Urinary bladder (tissue), 4 donors: ENCODE measurements at places on chromosomes 1 and 21. TPM values are rescaled to one million over a fixed set of nuclear protein-coding genes. Genes with fewer than 3 reads are reported as not detected.

The LRRC71 gene
- 0.16 TPM for total RNA-seq

- DNase-seq, result no peak
Observed at GRCh38 chr1:16605532-16606505, 7.5 kb downstream of the NBPF1 start.

GRCh38 chr1:184163674-184164465 is 112.3 kb downstream of the TSEN15 start:
- no peak for DNase-seq

DNA sequence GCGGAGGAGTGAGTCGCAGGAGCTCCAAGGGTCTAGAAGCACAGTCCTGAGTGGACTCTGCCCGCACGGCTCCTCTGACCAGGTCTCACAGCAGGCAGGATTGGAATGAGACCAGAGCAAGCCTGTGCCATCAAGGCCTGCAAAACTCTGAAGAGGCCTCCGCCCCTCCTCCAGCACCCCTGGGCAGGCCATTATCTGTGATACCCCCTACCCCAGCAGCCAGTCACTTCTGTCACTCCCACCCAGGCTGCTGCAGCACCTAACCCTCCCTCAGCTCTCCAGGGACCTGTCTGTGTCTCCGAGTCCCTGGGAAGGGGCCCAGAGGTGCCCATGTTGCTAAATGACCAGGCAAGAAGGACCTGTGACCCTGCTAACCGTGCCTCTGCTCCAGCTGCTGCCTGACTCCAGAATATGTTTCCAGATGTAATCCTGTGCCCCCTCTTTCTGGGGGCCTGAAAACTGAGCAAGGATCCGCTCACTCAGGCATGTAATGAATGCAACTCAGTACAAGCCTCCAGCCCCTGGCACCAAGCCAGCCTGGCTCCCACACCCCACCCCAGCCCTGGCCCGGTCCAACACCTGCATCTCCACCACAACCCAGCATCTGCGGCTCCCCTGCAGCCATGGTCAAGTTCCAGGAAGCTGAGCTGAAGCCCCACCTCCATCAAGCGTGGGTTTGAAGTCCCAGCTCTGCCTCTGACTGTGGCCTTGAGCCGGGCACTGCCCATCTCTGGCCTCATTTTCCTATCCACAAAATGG is 22.1 kb upstream of the COL16A1 start:
- no peak for DNase-seq

The GPR153 gene
- 12.2 TPM for total RNA-seq

DNA sequence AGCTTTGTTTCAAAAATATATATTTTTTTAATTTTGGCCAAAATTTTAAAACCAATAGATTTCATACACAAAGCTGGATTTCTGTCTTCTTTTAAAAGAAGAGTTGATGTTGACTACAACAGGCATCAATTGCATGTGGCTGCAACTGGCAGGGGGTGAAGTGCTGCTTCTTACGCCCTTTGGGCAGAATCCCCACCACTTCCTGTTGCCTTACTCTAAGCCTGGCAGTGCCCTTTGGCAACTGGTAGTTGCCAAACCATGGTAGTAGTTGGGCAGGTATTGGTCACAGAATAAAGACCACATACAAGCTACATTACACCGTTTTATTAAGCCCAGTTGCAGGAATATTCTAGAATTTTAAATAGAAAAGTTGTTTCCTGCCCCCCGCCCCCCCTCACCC is 17.0 kb downstream of the LAMC2 start:
- no peak for DNase-seq

DNA sequence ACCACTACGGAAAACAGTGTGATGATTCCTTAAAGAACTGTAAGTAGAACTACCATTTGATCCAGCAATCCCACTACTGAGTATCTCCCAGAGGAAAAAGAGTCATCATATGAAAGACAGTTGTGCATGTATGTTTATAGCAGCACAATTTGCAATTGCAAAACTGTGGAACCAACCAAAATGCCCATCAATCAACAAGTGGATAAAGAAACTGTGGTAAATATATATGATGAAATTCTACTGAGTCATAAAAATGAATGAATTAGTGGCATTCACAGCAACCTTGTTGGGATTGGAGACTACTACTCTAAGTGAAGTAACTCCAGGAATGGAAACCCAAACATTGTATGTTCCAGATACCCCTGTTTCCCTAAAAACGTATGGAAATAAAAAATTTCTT is 337.0 kb upstream of the PTBP2 start:
- no peak for DNase-seq

DNA sequence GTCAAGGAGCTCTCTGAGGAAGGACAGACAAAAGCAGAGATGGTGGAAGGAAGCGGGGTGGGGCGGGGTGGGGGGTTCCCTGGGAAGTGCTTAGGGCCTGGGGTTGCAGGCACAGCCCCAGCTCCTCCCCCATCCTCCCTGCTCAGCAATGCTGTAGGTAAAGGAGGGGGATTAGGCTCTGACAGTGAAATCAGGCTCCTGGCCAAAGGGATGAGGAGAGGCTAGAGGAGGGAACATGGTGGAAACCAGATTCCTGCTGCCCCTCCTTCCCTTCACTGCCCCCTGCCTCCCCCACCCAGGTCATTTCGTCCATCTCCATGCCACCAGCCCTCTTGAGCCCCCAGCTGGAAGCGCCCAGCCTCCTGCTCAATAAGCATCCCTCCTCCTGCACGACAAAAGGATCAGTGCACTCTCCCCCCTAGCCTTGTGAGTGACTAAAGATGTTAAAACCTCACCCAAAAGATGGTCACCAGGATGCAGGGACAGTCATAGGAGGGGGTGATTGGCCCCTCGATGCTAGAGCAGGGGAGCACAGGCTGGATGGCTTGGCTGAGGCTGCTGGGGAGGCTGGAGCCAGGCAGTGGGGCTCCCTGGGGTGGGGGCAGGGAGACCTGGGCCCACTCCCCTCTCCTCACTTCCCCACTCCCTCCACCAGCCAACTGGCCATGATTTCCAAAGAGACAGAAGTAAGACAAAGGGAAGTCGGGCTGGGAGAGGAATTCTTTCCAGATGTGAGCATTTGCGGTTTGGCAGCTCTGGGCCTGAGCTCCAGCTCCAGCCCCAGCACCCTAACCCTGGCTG is 2.2 kb upstream of the CRABP2 start:
- DNase-seq, result no peak

- no peak for DNase-seq
Observed at GRCh38 chr1:53892911-53893310, 1.1 kb upstream of the DIO1 start.

DNA sequence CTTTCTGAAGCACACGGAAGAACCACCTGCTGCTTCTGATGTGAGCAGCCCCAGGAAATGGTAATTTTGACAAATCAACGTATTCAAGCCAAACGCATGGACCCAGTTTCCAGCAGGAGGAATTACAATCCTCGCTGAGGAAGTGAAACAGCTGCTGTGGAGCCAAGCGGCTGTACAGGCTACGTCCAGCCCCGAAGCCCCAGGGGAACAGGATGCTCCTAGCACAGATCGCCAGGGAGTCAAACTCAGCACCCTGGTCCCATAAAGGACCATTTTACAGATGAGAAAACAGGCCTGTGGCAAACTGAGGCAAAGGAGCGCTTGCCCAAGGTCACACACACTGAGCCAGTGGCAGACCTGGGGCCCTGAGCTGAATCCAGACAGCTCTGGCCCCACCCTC is 108.0 kb downstream of the PTPRU start:
- DNase-seq, result no peak

- DNase-seq, result no peak
Observed at GRCh38 chr21:15130751-15131150, 66.0 kb upstream of the NRIP1 start.

DNA sequence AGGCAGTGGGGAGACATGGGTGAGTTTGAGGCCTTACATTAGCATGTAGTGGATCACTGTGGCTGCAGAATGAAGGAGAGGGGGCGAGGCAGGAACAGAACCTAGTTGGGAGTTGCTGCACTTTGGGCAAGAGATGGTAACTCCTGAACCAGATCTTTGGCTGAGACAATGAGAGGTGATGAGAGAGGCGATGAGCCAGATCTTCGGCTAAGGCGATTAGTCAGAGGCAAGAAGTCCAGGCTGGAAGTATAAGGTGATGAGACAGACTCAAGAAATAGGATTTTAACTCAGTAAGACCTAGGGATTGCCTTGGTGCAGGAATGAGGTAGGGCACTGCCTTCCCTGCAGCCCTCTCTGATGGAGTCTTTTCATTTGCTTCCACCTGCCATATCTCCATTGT is 9.1 kb upstream of the ARTN start:
- DNase-seq, result no peak

DNA sequence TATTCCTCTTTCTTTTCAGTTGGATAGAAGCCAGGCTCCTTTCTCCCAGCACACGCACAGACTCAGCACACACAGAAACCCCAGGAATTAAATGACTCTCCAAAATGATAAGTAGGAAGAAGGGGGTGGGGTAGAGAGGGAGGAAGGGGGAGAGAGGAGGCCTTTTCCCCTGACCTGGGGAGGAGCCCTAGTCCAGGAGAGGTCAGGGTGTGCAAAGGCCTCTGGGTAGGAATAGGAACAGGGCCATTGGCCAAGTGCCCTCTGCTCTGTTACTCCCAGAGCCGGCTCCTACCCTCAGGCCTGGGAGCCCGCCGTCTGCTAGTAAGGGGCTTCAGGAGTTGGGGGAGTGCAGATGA is 35.6 kb upstream of the PUM1 start:
- no peak for DNase-seq

GRCh38 chr21:41948901-41949300 is 4.9 kb downstream of the C2CD2 start:
- no peak for DNase-seq

The CASQ2 gene
- total RNA-seq, result 75.2 TPM

- no peak for DNase-seq
Observed at GRCh38 chr21:33105088-33105487, 35.1 kb downstream of the OLIG1 start.

GRCh38 chr1:11879311-11880180 is 20.8 kb upstream of the NPPB start:
- no peak for DNase-seq

- DNase-seq, result no peak
Observed at GRCh38 chr1:200982071-200982945, 41.2 kb downstream of the KIF21B start.

DNA sequence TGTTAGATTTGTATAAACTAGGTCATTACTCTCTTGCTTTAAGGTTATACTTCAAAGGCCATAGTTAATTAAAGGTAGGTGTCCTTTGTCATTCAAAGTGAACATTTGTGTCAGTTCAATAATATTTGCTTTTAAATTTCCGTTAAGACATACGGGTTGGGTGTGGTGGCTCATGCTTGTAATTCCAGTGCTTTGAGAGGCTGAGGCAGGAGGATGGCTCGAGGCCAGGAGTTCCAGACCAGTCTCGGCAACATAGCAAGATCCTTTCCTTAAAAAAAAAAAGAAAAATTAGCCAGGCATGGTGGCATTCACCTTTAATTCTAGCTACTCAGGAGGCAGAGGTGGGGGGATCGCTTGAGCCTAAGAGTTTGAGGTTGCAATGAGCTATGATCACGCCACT is 80.4 kb downstream of the KIF26B start:
- DNase-seq, result no peak

GRCh38 chr1:205285381-205286101 is 36.0 kb downstream of the NUAK2 start:
- no peak for DNase-seq

DNA sequence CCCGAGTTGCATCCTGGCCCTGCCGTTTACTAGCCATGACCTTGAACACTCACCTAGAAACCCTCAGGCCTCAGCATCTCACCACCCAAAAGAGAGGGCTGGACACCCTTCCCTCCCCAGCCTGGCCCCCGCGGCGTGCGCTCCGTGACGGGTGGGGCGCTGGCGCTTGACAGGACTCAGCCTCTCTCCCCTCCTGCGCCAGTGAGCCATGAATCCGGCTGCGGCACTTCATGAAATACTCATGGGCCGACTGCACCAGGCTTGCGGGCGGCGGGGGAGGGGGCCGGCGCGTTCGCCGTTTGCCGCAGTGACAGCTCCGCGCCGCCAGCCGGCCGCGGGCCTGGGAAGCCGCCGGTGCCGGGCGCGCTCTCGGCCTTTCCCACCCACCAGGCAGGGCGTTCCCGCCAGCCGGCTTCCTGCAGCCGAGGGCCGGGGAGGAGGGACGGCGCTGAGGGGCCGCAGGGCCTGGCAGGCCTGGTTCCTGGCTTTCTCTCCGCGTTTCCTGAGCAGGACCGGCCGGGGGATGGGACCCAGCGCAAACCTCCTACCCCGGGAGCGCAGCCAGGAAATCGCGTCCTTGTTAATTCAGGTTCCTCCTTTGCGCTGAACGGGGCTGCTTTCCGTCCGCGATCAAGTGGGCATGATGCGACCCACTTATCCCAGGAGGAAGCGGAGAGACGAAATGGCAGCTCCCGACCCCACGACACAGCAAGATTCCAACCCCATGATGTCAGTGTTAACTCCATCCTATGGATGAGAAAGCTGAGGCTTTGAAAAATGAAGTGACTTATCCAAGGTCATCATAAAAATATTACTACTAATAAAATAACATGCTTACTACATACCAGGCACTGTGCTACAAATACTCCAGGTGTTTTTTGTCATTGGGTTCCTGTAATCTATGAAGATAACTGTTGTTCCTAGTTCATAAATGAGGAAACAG is 9.1 kb upstream of the LUZP1 start:
- no peak for DNase-seq

The CD52 gene
- total RNA-seq, result 3.3 TPM

DNA sequence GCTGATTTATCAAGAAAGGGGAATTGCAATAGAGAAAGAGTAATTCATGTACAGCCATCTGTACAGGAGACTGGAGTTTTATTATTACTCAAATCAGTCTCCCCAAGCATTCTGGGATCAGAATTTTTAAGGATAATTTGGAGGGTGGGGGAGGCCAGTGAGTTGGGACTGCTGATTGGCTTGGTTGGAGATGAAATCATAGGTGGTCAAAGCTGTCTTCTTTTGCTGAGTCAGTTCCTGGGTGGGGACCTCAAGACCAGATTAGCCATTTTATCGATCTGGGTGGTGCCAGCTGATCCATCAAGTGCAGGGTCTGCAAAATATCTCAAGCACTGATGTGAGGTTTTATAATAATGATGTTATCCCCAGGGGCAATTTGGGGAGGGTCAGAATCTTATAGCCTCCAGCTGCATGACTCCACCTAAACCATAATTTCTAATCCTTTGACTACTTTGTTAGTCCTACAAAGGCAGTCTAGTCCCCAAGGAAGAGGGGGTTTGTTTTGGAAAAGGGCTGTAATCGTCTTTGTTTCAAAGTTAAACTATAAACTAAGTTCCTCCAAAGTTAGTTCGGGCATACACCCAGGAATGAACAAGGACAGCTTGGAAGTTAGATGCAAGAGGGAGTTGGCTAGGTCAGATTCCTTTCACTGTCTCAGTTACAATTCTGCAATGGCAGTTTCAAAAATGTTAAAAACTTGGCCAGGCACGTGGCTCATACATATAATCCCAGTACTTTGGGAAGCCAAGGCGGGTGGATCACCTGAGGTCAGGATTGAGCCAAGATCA is 16.9 kb upstream of the RAB3B start:
- no peak for DNase-seq
